ENCODE measurements at places on chromosomes 12 and 14. TPM values are rescaled to one million over a fixed set of nuclear protein-coding genes. Genes with fewer than 3 reads are reported as not detected.

DNA sequence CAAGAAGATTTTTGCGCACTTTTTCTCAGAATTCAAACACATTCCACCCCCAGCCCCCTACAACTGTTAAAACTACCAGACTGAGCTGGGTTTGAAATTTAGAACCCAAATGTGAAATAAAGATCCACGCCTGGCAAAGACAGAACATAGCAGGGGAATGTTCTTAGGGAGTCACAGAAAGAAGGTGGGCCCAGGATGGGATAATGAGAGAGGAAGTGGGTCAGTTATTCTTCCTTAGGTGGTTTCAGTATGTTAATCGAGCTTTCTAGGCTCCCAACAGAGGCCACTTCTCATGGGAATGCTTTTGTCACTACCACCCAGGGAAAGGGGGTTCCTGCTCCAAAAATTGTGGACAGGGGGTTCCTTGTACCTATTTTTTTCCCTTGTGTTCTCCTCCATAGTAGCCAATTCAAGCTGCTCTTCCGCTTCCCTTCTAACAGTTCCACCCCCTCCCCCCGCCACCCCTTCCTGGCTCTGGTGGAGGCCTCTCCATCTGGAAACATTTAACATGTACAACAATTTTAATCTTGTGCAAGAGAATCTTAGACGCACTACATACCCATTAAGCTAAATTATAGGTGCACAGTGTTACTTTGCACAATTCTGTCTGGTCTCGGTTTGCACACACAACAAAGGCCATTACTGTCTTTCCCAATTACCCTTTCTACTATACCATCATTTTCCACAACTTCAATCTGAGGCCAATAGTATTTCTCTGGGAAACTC, 218.1 kb downstream of the MON2 start:
- no peak overlapping the region for H3K4me3 ChIP-seq
- no peak for DNase-seq
- H3K27ac ChIP-seq = no peak overlapping the region
- no peaks in the 10 kb centered on the region for H3K36me3 ChIP-seq

DNA sequence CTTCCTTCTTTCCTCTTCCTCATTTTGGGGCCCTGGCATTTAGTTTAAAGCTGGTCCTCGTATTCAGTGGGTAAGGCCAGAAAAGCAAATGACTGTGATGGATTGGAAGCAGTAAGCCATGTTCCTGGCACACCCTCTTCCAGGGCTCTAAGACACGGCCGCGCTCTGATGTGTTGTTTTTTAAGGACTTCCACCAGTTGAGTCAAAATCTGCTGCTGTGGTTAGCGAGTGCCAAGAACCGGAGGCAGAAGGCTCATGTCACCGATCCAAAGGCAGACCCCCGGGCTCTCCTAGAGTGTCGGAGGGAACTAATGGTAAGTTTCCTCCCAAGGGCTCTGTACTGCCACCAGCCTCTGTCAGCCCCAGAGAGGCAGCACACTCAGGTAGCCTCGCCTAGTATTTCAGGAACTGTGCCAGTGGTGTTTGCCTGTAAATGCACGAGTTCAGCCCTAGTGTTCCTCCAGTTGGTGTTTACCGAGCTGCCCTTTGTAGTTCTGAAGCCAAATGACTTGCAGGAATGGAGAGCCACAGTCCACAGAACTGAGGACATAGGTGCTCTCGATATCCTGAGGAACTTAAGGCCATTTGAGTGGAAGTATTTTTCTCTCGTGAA, 72.7 kb downstream of the ESR2 start:
- no peaks in the 10 kb centered on the region for H3K27me3 ChIP-seq
- H3K36me3 ChIP-seq = peaks cover 9% of the 10 kb centered on the region
- H3K27ac ChIP-seq = no peak overlapping the region
- no peaks in the 10 kb centered on the region for H3K4me1 ChIP-seq
- no peak for DNase-seq

GRCh38 chr12:3154006-3154405, 76.8 kb downstream of the TSPAN9 start:
- H3K27ac ChIP-seq = no peak overlapping the region
- no peak for DNase-seq
- peaks cover 16% of the 10 kb centered on the region for H3K4me1 ChIP-seq
- H3K36me3 ChIP-seq = no peaks in the 10 kb centered on the region
- no peak overlapping the region for H3K4me3 ChIP-seq

DNA sequence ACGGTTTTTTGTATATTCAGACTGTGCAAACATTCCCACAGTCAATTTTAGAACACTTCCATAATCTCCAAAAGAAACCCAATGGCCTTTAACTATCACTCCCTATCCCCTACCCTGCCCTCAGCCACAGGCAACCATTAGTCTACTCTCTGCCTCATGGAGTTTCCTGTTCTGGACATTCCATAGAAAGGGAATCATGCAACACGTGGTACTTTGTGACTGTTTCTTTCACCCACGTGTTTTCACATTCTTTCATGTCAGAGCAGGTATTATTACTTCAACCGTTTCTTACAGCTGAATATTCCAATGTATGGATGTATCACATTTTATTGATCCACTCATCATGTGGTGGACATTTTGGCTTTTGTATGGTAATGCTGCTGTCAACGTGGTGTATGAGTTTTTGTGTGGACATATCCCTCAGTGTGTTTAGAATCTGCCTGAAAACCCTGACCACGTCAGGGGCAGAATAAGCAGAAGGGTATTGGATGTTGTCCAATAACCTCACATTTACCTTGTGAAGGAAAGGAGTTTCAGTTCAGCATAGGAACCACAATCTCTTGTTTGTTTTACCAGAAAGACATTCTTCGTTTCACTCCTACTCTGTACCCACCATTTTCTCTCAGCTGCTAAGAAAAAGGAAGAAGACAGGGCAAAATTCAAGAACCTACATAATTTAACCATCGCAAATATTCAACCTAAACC, 107.5 kb upstream of the DYRK2 start:
- H3K4me3 ChIP-seq = no peak overlapping the region
- peak; percentile 16 for DNase-seq
- peaks cover 12% of the 10 kb centered on the region for H3K27me3 ChIP-seq
- no peaks in the 10 kb centered on the region for H3K4me1 ChIP-seq
- no peaks in the 10 kb centered on the region for H3K36me3 ChIP-seq

DNA sequence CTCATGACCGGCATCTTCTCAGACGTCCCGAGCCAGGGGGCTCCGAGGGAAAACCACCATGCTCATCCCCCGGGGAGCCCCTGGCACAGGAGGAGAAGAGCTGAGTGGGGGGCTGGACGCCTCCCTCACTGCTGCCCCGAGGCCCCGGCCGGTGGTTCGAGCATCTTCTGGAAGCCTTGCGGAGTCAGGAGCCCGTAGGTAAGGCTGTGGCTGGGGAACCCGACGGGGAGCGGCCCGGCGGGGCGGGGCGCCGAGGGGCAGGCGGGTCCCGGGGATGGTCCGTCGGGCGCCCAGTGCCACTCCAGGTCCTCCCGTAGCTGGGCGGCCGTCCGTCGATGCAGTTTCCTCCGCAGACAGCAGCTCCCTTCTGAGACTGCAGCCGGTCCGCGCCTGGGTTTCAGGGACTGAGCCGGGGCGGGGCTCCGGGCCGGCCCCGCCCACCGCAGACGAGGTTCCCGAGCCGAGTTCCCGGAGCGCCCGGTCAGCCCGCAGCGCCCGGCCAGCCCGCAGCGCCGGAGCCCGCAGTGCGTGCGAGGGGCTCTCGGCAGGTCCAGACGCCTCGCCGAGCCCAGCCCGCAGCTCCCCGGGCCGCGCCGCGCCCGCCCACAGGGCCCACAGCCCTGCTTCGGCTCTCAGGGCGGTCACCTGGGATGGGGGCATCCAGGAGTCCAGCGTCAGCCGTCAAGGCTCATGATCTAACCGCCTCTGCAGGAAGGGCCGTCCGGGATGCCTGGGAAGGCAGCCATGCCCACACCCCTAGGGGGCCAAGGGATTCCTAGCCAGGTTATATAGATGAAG, at the start of gene PGF:
PGF (minus strand) TSS at position 369 of the 798 bp plus-strand sequence; CDS start at position 14, 355 bp downstream.
- H3K36me3 ChIP-seq = no peaks in the 10 kb centered on the region
- peaks cover 17% of the 10 kb centered on the region for H3K27me3 ChIP-seq
- H3K27ac ChIP-seq = no peak within 1 kb of the TSS
- H3K4me3 ChIP-seq = peak within 1 kb of the TSS; percentile 35
- DNase-seq = no peak

DNA sequence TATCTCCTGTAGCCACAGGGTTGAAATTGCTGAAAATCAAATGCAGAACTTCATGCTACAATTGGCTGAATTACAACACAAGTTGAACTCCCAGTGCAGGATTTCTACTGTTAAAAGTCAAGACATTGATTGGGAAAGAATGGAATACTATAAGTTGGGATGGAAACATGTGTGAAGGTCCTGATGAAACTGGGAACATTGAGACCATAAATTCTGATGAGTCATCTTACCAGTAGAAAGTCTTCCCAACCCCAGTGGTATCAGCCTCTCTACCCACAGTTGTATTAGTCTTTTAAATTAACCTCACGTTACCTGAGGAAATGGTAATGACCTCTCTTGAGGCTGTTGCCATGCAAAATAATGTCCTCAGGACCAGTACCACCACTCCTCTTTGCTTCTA, 27.4 kb upstream of the DYRK2 start:
- H3K4me1 ChIP-seq = no peaks in the 10 kb centered on the region
- H3K27ac ChIP-seq = no peak overlapping the region
- no peak for DNase-seq
- peaks cover 3% of the 10 kb centered on the region for H3K27me3 ChIP-seq
- no peaks in the 10 kb centered on the region for H3K36me3 ChIP-seq
- H3K4me3 ChIP-seq = no peak overlapping the region

GRCh38 chr14:31278883-31279282, 71.3 kb upstream of the HECTD1 start:
- no peaks in the 10 kb centered on the region for H3K4me1 ChIP-seq
- no peaks in the 10 kb centered on the region for H3K36me3 ChIP-seq
- no peaks in the 10 kb centered on the region for H3K27me3 ChIP-seq

DNA sequence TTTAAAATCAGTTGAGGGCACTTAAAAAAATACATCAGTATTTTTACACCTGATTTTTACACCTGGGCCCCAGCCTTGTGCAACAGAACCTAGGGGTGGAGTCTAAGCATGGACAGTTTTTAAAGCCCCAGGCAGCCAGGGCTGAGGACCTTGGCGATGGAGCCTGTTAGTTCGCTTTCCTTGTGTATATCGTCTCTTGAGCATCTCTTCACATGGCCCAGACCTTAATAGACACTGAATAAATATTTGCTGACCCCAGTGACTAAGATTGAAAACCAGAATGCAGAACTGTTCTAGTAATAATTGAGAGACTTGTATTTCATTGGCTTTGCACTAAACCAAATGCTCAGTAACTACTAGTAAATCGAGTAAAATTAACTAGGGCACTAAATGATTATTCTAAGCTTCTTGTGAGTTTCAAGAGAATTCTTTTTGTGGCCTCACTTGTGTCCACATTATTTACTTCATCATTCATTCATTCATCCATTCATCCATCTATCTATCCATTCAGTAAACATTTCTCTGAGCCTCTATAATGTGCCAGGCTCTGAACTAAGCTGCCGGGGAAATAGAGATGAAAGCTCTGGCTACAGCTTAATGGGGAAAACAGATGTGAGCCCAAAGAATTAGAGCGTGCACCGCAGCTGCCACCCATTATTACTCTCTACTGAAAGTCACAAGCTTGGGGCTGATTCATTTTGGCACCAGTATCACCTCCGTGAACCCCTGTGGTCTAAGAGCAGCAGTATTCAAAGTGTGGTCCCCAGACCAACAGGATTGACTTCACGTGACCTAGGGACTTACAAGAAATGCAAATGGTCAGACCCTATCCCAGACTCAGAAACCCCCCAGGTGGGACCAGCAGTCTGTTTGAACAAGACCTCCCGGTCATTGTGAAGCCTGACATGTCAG, 30.7 kb upstream of the BCL7A start:
- H3K27me3 ChIP-seq = no peaks in the 10 kb centered on the region
- peaks cover 10% of the 10 kb centered on the region for H3K4me1 ChIP-seq
- peak; percentile 45 for DNase-seq
- H3K36me3 ChIP-seq = no peaks in the 10 kb centered on the region

- no peaks in the 10 kb centered on the region for H3K27me3 ChIP-seq
- no peaks in the 10 kb centered on the region for H3K4me1 ChIP-seq
- no peaks in the 10 kb centered on the region for H3K36me3 ChIP-seq
- H3K27ac ChIP-seq = no peak overlapping the region
Measured at GRCh38 chr12:25573346-25573745, 20.3 kb upstream of the LMNTD1 start.

GRCh38 chr14:68386446-68386845, 406.4 kb downstream of the ZFP36L1 start:
- H3K27me3 ChIP-seq = no peaks in the 10 kb centered on the region
- H3K4me3 ChIP-seq = no peak overlapping the region
- no peak overlapping the region for H3K27ac ChIP-seq
- peaks cover 10% of the 10 kb centered on the region for H3K4me1 ChIP-seq
- H3K36me3 ChIP-seq = no peaks in the 10 kb centered on the region

- H3K27ac ChIP-seq = no peak overlapping the region
- H3K4me3 ChIP-seq = no peak overlapping the region
- H3K27me3 ChIP-seq = no peaks in the 10 kb centered on the region
- no peak for DNase-seq
- H3K36me3 ChIP-seq = no peaks in the 10 kb centered on the region
- no peaks in the 10 kb centered on the region for H3K4me1 ChIP-seq
Measured at GRCh38 chr12:104171785-104172569, 34.0 kb upstream of the NFYB start.

- H3K36me3 ChIP-seq = no peaks in the 10 kb centered on the region
- H3K27me3 ChIP-seq = no peaks in the 10 kb centered on the region
- DNase-seq = no peak
- no peak overlapping the region for H3K4me3 ChIP-seq
- H3K27ac ChIP-seq = no peak overlapping the region
Measured at GRCh38 chr12:102806592-102806991, 110.5 kb downstream of the PAH start.

DNA sequence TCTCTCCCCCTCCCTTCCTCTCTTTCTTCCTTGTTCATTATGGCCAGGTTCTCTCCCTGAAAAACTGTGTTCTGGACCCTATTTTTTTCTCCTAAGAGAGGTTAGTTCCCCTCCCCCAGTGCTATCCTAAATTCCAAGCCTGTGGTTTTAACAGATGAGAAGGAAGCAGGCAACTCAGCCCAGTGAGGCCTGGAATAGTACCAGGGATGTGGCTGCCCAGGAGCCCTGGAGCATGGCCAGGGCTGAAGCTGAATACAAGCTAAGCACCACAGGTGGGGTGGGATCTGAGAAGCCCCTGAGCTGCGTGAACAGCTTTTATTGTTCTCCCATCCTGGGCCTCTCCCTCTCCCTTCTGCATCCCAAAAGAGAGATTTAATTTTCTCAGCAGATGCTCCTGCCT, 1581.3 kb upstream of the TMEM132C start:
- no peak overlapping the region for H3K4me3 ChIP-seq
- no peaks in the 10 kb centered on the region for H3K27me3 ChIP-seq
- no peaks in the 10 kb centered on the region for H3K4me1 ChIP-seq
- H3K36me3 ChIP-seq = no peaks in the 10 kb centered on the region
- no peak for DNase-seq

GRCh38 chr14:29919845-29920244, 7.8 kb downstream of the PRKD1 start:
- H3K27me3 ChIP-seq = no peaks in the 10 kb centered on the region
- H3K36me3 ChIP-seq = peaks cover 3% of the 10 kb centered on the region
- peaks cover 2% of the 10 kb centered on the region for H3K4me1 ChIP-seq
- H3K4me3 ChIP-seq = no peak overlapping the region

GRCh38 chr14:38868399-38869290, 234.4 kb downstream of the SEC23A start:
- DNase-seq = no peak
- no peaks in the 10 kb centered on the region for H3K27me3 ChIP-seq
- H3K36me3 ChIP-seq = no peaks in the 10 kb centered on the region
- no peak overlapping the region for H3K4me3 ChIP-seq
- H3K4me1 ChIP-seq = no peaks in the 10 kb centered on the region
- H3K27ac ChIP-seq = no peak overlapping the region

Gene FGF23
- total RNA-seq = not detected

Gene CLMN
- total RNA-seq = under 0.01 TPM

Gene GPR132
- total RNA-seq = under 0.01 TPM

Gene GALNT6
- total RNA-seq = 21.4 TPM

Gene ARHGDIB
- total RNA-seq = 24.9 TPM

Gene ANO4
- 10.2 TPM for total RNA-seq

Gene DPY19L2
- 0.90 TPM for total RNA-seq

Gene BMAL2
- 57.0 TPM for total RNA-seq

Data from IMR-90 (cell line).